Amniotic stem cell (primary cell): ENCODE measurements at places on chromosomes 16 and 17.

DNA sequence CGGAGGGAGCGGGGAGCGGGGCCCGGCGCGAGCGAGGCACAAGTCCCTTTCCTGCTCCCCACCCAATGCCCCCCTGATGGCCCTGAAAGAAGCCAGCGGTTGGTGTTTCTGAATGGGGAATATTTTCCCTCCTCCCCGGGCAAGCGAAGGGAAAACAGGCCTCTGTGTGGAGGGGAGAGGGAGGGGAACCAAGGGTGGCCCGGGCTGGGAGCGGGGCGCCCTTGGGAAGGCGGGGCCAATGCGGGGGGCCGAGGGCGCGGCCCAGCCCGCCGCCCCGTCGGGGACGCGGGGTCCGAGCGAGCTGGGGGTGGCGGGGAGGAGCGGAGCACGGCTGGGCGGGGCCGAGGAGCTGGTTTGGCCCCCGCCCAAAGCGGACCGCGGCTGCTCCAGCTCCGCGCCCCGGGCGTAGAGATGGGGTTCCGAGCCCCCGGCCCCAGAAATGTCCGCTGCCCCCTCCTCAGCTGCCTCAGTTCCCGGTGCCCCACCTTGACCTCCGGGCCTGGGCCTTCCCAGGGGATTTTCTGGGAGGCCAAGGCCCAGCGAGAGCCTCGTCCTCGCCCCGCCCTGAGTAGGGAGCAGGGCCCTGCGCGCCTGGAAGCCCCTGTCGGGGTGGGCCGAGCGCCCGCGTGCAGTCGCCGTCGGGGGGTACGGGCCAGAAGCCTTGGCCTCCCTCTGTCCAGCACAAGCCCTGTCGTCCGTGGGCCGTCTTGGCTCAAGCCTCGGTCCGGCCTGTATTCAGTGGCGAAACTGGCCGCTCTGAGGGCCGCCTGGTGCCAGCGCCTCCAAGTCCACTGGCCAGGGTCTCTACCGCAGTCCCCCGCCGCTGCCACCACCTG is 3.9 kb upstream of the HEXIM1 start:
- DNase-seq, result no peak

GRCh38 chr17:73429440-73430164 is 117.8 kb upstream of the CDC42EP4 start:
- peak; percentile 58 for DNase-seq

GRCh38 chr17:18031955-18032354 is 7.0 kb downstream of the ATPAF2 start:
- DNase-seq, result no peak

DNA sequence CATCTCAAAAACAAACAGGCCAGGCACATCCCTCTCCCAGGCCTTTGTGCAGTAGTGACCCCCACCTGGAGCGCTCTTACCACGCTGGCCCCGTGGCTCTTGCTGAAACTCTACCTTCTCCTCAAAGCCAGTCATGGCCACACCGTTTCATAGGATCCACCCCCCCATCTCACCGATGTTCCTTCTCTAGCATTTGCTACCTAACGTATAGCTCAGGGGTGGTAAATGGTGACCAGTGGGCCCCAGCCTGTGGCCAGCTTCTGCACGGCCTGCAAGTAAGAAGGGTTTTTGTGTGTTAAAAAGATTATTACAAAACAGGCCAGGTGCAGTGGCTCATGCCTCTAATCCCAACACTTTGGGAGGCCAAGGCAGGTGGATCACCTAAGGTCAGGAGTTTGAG is 43.8 kb downstream of the RMI2 start:
- no peak for DNase-seq

DNA sequence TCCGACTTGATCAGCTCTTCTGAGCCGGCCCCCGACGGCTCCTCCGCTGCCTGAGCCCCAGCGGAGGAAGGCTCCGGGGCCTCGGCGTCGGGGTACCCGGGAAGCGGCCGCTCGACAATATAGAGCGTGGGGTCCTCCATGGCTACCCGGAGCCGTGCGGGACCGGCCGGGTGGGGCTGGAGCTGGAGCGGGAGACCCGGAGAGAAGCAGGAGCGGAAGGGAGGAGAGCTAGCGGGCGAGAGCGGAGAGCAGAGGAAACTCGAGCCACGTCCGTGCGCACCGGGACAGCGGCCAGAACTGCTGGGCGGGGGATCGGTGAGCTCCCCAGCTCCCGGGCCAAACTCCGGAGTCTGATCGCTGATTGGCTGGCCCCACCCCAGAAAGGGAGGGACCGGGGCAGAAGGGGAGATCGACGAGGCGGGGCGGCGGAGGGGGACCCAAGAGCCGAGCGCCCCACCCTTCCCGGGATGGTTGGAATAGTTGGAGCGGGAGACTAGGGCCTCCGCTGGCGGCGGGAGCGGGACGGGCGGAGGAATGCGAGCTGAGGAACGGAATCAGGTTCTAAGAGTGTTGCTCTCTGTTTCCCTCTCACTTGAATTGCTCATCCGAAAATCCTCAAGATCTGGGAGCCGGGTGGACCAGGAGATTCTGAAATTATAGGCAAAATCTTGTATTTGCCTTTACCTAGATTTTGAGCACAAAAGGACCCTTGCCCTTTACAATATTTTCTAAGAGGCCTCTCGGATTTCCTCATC is at the start of gene CAVIN1:
Gene CAVIN1, minus strand, starts transcription at position 299 of the 755 bp plus-strand sequence. Its CDS starts 159 bp downstream, at position 140.
- DNase-seq, result peak; percentile 98

DNA sequence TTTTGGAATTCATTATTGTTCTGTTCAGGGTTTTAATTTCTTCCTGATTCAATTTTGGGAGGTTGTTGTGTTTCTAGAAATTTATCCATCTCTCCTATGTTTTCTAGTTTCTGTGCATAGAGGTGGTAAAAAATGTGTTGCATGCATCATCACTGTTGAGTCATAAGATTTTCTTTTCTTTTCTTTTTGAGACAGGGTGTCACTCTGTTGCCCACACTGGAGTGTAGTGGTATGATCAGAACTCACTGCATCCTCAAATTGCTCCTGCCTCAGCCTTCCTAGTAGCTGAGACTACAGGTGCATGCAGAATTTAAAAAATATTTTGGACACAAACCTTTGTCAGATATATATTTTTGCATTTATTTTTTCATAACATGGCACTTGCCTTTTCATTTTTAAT is 184.8 kb downstream of the BCAS3 start:
- DNase-seq, result no peak

GRCh38 chr16:66359811-66360608 is 6.5 kb upstream of the CDH5 start:
- DNase-seq, result no peak

- no peak for DNase-seq
Observed at GRCh38 chr16:74797414-74797813, 22.8 kb upstream of the FA2H start.

GRCh38 chr17:2797226-2797625 is 988 bp downstream of the RAP1GAP2 start:
- no peak for DNase-seq

DNA sequence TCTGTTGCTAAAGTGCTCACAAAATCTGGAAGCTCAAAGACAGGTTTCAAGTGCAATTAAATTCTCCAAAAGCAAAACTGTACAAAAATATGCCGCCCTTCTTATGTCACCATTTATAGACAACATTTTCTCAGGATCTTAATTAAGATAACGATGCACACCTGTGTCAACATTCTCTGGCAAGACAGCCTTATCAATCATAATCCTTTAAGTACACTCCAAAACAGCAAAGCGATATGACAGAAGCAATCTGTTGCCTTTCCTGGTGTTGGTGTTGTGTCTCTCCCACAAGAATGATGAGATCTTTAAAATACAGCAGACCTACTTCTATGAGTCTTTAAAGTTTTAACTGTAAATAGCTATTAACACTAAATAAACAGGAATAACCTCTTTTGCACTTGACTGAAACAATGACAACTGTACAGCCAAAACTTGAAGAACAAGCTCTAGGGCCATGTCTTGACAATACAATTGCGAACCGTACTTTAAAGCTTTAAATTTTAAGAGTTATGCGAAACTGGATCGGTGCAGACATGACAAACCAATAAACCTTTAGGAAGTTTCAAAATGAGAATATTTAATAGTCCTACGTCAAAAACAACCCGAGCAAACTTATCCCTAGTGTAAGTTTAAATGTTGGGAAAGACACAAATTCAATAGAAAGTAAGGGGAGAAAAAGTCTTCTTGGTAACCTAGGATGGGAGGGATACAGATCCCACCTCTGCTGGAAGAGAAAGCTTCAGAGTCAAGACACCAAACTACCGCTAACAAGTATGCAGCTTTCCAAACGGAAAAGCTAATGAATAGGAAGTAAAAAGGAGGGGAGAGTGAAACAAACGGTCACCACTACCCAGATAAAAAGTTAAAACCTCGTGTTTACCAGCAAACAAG is 3.3 kb upstream of the IRX5 start:
- DNase-seq, result no peak

GRCh38 chr16:12449374-12449773 is 354.3 kb downstream of the CPPED1 start:
- no peak for DNase-seq
